Stimulated activated CD4-positive, alpha-beta T cell treated with anti-CD3 and anti-CD28 coated beads, Interleukin-15, amount 100 ng/mL, for 48 hours (primary cell): ENCODE measurements at places on chromosomes 6 and 20.
A peak's percentile ranks its signal among the peaks of the same experiment; 100 is the strongest.

- no peak for DNase-seq
These were observed 14.3 kb downstream of the PCMT1 start for GRCh38 chr6:149763866-149764265.

- DNase-seq = no peak
These were observed 10.2 kb downstream of the UNC5CL start for GRCh38 chr6:41028561-41029412.

GRCh38 chr6:89350281-89350966, 2.1 kb downstream of the UBE2J1 start:
- DNase-seq = no peak

GRCh38 chr6:125198398-125198937, 44.9 kb downstream of the TPD52L1 start:
- DNase-seq = no peak

DNA sequence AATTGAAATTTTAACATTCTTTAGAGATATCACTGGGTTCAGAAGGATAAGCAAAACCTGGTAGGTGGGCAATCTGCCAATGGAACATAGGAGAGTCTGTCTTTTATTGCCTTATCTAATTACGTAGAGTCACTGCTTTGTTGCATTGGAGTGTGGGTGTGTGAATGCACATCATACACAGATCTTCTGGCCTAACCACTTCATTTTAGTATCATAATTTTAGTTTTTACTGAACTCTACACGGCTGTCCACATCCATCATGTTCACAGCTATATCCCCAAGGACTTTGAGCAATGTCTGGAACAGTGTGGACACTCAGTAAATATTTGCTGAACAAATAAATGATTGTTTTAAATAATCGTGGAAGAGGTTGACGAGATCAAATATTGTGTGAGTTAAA, 104.6 kb upstream of the AKIRIN2 start:
- DNase-seq = no peak

DNA sequence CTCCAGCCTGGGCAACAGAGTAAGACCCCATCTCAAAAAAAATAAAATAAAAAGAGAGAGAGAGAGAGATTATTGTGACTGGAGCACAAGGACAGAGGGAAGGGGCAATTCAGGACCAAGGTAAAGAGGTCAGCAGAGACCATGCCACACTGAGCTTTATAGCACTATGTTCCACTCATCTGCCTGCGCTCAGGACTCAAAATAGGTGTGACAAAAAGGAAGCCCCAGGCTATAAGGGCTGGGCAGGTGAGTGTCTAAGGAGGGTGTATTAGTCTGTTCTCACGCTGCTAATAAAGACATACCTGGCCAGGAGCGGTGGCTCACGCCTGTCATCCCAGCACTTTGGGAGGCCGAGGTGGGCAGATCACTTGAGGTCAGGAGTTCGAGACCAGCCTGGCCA, 23.1 kb upstream of the SRSF6 start:
- DNase-seq = no peak

GRCh38 chr6:121668259-121668658, 232.8 kb downstream of the GJA1 start:
- DNase-seq = no peak

DNA sequence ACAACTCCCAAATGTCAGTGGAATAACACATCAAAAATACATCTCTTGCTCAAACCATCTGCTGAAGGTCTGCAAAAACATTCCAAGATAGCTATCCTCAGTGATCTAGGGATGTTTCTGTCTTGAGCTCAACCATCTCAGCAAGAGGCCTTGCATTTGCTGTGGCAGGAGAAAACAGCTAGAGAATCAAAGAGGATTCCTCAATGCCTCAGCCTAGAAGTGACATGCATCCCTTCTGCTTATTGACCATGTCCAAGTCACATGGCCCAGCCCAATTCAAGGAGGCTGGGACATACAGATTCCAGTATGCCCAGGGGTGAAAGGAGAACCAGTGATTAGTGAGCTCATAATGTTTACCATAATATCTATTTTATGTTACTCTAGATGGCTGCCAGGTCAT, 269.5 kb downstream of the PLCB1 start:
- no peak for DNase-seq

GRCh38 chr6:65776332-65776731, 69.3 kb upstream of the EYS start:
- DNase-seq = no peak

GRCh38 chr6:24079076-24079475, 46.9 kb upstream of the NRSN1 start:
- no peak for DNase-seq

DNA sequence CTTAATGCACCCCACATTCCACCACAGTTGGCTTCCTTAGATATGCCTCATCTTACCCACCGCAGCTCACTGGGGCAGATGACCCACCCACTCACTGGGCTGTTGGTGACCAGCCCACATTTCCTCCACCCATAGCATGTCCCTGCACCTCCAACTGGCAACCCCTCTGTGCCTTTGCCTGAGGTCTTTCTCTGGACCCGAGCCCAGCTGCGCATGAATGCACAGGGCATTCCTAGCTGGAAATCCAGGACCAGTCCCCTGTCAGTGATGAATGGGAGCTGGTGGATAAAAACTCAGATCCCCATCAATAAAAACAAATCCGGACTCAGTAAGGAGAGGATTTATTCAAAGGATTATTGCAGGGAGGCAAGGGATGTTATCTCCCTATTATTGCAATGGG, 75.0 kb downstream of the ISM1 start:
- DNase-seq = no peak

- no peak for DNase-seq
These were observed 173.4 kb downstream of the PTPRT start for GRCh38 chr20:43016257-43016656.

DNA sequence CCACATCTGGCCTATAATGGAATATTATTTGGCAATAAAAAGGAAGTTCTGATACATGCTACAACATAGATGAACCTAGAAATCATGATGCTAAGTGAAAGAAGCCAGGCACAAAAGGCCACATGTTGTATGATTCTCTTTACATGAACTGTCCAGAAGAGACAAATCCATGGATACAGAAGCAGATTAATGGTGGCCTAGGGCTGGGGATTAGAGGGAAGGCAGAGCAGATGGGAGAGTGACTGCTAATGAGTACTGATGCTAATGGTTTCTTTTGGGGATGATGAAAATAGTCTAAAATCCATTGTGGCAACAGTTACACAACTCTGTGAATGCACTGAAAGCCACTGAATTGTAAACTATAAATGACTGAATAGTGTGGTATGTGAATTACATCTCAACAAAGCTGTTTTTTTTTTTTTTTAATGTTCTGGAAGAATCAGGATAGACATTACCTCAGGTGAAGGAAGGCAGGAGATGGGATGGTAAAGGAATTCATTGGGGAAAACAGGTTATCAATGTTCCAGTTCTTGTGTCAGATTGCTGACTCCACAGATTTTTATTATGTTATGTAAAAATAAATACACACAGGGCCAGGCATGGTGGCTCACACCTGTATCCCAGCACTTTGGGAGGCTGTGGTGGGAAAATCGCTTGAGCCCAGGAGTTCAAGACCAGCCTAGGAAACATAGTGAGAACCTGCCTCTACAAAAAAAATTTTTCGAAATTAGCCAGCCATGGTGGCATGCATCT, 8.9 kb upstream of the SOX12 start:
- DNase-seq = no peak

GRCh38 chr6:5670811-5671561, 335.7 kb downstream of the NRN1 start:
- no peak for DNase-seq

GRCh38 chr20:59346061-59346460, 45.6 kb downstream of the EDN3 start:
- DNase-seq = no peak

- no peak for DNase-seq
These were observed 17.9 kb upstream of the BACH2 start for GRCh38 chr6:90314514-90314913.

DNA sequence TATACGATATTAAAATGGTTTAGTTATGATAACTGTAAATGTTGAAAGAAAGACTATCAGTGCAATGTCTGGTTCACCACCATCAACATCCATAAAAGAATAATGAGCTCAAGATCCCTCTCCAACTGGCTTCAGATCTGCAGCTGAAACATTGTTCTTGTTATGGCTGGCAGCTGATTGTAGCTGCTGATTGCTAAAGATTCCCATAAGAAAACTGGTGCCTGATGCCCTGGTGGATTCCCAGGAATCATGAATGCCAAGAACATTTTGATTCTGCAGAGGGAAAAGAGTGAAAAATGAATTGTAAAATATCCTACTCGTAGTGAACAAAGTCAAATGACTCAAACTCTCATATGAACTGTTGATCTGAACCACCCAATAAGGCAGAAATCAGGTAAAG, 1160.2 kb downstream of the EPHA7 start:
- no peak for DNase-seq

- no peak for DNase-seq
These were observed 72.7 kb upstream of the TCF21 start for GRCh38 chr6:133816171-133816570.

GRCh38 chr6:16663901-16664300, 97.4 kb downstream of the ATXN1 start:
- DNase-seq = no peak

- DNase-seq = no peak
These were observed 469.8 kb upstream of the FLRT3 start for GRCh38 chr20:14807224-14807623.

DNA sequence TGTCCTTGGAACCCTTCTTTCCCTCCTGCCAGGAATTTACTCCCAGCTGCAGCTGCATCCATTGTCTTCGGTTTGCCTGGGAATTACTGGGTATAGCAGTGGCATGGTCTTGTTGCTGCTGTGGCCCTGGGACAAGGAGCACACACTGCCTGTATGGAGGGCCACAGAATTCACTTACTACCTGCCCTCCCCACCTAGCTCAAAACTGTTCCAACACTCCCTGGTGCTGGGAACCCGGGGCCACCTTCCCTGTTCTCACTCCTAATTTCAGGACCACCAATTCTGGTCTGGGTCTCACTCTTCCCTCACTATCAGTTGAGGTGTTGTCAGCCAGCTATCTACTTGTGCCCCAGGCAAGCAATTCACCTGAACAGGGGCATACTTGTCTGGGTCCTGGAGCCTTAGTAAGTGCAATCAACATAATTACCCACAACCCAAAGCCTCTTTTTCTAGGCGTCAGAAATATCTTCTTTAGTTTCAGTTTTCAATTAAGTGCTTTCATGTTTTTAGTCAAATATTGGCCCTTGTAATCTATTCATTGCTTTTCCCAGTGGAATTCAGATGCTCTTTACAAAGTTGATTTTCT, 47.2 kb downstream of the METTL24 start:
- DNase-seq = no peak

DNA sequence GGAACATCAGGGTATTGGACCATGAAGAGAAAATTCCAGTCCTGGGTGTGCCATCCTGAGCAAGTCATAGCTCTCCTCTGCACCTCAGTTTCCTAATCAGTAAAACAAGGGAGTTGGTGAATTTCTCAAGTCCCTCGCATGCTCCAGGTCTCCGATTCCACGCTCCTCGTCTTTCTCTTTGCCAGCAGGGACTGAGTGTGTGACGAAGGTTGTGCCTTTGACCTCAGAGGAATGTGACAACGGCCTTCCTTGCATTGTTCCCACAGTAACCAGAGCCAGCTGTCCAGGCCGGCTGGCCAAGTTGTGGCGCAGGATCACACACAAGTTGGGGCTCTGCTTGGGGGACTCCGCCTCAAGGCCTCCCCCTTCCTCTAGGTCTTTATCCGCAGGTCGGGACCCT, 217.3 kb downstream of the ATXN1 start:
- DNase-seq = no peak

- DNase-seq = no peak
These were observed 36.3 kb upstream of the IBTK start for GRCh38 chr6:82283771-82284410.

- no peak for DNase-seq
These were observed 426.0 kb downstream of the LMBRD1 start for GRCh38 chr6:69370763-69371162.

GRCh38 chr6:41071923-41072835, at the start of gene OARD1:
TSS of gene OARD1 (minus strand) at chr6:41072356. CDS start at chr6:41071634, 722 bp downstream.
- DNase-seq = peak; percentile 100

GRCh38 chr6:14476793-14477531, 359.4 kb downstream of the CD83 start:
- DNase-seq = no peak

- DNase-seq = no peak
These were observed 64.6 kb upstream of the PIM1 start for GRCh38 chr6:37105148-37106050.

- DNase-seq = no peak
These were observed 122.3 kb upstream of the TMEM181 start for GRCh38 chr6:158437571-158437970.

DNA sequence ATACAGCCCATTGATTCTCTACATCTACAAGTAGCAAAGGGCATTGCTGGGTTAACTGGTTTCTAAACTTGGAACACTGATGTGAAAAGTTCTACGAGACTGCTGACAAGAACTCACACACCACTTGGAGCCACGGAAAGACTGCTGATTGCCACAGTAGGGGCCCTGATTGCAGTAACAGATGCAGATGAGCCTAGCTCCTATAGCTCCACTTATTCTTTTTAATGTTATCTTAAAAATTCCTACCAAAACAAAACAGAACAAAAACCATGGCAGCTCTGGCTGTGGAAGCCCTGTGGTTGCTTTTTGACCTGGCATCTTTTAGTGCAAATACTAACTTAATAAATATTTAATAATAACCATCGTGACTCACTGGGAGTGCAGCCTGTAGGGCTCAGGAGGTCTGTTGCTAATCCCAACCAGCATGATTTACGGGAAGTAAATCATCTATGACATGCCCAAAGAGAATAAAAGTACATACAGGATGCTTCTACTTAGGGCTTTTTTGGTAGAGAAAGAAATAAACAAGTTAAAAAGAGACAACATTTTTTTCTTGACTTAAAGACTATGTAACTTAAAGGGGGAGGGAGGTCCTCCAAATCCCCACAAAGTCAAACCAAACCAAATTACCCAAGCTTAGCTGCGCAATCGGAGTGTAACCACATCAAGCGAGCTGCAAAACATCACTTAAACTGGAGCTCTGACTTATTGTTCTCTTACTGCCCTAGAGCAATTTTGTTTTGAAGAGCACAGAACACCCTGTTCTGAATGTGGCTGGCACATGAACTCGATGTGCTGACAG, 87.2 kb downstream of the FKBP5 start:
- DNase-seq = no peak

DNA sequence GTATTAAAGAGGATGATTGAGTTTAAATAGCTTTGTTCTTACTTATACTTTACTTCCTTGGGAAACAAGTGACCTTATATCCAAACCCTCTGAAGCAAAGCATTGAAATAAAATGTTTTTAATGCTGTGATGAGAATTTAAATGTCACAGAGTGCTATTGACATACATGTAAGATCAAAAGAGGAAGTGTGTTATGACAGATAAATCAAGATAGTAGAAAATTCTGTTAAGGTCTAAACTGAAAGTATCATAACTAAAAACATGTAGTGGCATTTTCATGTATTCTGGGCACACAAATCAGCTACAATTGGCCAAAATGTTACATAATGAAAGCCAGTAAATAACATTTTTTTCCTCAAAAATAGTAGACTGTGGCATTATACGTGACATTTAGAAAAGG, 318.0 kb downstream of the GRIK2 start:
- no peak for DNase-seq

- no peak for DNase-seq
These were observed 501.0 kb upstream of the MAP3K7 start for GRCh38 chr6:91087908-91088307.
